ENCODE measurements at places on chromosomes 12 and 14. TPM values are rescaled to one million over a fixed set of nuclear protein-coding genes. Genes with fewer than 3 reads are reported as not detected.

The PTHLH gene
- not detected for total RNA-seq

The TSPAN19 gene
- not detected for total RNA-seq

The PRB2 gene
- total RNA-seq = not detected

The TSHR gene
- 5.0 TPM for total RNA-seq

The TAS2R9 gene
- not detected for total RNA-seq

Data from activated naive CD4-positive, alpha-beta T cell treated with anti-CD3 and anti-CD28 coated beads, Interleukin-2, amount 10 ng/mL, durations not matched to agents 5 hours and 36 hours (primary cell).